ENCODE measurements at places on chromosomes 12 and 14. TPM values are rescaled to one million over a fixed set of nuclear protein-coding genes. Genes with fewer than 3 reads are reported as not detected.
A peak's percentile ranks its signal among the peaks of the same experiment; 100 is the strongest.

DNA sequence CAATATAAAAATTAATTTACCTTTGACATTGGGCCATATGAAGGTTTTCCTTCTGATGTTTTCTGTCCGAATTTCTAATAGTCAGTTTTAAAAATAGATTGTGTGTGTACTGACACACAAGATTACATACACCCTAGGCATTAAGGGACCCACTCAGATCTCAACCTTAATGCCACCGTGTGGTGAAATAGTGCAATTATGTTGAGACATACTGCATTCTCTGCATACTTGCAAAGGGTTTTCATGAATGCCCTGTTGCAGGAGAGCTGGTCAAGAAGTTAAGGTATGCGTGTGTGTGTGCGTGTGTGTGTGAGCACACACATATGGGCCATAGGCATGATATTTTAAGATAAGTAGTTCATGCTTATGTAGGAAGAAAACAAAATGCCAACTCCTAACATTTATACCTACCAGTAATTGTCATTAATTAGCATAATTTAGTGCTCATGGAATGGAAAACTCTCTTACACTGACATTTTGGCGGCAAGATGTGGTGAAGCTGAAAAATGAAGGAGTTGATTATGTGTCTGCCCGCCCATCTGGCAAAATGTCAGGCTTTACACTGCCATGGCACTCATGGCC is 58.8 kb downstream of the PIK3C2G start:
- DNase-seq: peak; percentile 10

DNA sequence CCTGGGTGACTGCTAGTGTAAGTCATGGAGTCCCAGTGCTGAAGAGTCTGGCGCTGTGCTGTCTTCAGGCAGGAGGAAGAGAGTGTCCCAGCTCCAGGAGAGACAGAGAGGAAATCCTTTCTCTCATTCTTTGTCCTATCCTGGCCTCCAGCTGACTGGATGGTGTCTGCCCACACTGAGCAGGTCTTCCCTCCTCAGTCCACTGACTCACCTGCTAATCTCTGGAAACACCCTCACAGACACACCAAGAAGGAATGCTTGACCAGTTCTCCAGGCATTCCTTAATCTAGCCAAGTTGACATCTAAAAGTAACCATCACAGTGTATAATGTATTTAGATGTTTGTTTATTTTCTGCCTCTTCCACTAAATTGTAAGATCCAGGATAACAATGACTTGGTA is 53.9 kb downstream of the EMP1 start:
- DNase-seq: no peak

DNA sequence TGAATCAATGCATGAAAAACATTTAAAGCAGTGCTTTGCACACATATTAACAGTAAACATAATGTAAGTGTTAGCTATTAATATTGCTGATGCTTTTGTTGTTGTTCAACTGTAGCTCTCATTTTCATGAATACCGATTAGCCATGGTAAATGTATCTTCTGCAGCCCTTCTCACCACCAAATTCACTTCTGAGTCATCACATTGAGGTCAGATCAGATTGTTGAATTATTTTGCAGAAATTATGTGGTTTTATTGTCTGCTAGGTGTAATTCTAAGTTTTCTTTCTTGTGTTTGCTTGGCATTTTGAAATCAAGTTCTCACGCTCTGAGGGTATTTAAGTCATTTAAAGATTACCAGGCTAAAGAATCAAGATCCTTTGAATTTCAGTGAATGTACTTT is 74.6 kb downstream of the AKAP6 start:
- no peak for DNase-seq

DNA sequence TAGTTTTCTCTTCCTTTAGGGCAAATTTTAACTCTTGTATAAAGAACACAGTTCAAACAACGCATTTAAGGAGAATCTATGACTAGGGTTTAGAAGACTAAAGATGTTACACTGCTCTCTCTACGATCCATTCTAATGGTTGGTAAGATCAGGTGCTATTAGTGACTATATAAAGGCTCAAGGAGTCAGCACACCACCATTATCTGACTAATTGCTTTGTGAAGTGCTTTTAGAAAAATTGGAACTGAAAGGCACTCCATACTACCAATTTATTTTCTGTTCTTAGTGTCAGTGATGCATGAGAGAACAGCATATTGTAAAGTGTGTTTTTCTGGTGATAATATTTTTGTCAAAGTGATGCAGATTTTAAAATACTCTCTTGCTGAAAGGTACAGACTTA is 136.8 kb downstream of the SYT1 start:
- no peak for DNase-seq

GRCh38 chr14:99980299-99980698 is 84.9 kb upstream of the EVL start:
- no peak for DNase-seq

- peak; percentile 86 for DNase-seq
Observed at GRCh38 chr12:108563136-108563803, 874 bp downstream of the ISCU start.

DNA sequence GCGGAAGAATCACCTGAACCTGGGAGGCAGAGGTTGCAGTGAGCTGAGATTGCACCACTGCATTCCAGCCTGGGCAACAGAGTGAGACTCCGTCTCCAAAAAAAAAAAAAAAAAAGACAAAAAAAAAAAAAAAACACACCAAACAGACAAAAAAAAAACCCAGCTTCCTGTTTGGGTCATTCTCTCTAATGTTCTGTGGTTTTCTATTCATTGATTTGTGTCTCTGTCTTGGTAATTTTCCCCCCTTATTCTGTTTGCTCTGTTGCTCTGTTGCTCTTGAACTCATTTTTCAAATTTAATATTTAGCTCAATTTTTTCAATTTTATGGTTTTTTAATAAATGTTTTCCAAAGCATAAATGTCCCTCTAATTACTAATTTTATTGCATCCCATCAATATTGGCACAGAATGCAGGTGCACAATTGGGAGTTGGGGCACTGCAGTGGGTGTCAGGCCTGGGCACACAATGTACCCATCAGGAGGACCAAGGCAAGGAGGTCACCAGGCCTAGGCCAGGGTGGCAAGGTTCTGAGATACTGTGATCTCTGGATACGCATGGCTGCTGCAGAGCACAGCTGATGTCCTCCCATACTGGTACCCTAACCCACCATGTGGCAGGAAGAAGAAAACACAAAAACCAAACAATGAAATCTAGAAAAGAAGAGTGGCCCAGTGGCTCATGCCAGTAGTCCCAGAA is 8.0 kb upstream of the GNPTAB start:
- DNase-seq: no peak

DNA sequence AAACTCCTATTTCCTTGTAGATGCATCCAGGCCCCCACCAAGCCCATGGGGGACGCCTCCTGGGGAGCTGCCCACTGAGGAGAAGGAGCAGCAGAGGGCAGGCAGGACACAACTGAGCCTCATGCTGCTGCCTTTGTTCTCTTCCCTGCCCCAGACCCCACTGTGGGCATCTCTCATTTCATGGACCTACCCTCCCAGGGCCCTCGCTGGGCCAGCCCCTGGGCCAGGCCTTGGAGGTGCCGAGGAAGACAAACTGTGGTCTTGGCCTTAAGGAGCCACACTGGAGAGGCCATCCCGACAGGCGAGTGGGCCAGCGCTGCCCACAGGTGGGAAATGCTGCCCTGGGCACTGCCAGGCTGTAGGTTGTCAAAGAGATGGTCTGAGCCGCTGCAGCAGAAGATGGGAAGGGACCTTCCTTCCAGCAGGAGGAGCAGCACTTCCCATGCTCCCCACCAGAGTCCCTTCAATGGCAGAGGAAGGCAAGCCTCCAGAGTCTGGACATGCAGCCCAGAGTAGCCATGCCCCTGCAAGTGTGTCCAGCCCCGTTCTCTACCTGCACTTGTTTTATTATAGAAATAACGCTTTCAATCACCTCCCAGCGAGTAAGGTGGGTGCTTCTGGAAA is 147.4 kb downstream of the BCL11B start:
- no peak for DNase-seq

DNA sequence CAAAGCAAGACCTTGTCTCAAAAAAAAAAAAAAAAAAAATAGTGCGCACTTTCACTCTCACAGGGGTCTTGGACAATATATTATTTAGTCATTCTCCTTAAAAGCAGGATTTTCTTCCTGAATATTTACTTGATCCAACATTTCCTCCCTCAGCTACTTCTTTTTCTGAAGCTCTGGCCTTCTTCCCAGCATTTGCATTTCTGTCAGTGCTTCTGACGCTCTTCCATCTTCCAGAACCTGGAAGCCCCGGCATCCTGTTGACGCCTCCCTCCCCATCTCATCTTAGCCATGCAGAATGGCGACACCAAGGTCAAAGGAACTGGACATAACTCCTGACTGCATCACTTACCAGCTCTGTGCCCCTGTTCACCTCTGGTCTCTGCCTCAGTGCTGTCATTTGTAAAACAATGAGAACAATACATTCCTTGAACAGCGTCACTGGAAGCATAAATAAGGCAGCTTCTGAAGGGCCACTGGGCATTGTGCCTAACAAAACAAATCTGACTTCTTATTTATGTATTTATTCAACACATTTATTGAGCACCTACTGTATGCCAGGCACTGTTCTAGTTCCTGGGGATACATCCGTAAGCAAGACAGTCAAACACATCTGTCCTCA is 90.9 kb upstream of the MDM1 start:
- DNase-seq: no peak

DNA sequence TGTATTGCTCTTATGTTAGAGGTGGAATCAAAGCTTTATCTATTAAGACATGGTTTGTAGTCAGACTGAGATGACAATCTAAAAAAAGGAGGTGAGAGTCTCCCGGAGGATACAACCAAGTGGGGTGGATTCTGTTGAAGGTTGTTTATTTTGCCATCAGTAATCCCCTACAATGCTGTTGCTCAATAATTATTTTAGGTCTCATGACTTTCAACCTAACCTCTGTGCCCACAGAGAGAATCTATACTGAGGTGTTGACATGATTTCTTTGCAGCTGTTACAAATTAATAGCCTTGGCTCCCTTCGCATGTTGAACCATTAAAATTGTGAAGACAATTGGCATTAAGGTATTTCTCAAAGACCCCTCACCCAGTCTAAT is 28.7 kb upstream of the FOS start:
- DNase-seq: no peak

DNA sequence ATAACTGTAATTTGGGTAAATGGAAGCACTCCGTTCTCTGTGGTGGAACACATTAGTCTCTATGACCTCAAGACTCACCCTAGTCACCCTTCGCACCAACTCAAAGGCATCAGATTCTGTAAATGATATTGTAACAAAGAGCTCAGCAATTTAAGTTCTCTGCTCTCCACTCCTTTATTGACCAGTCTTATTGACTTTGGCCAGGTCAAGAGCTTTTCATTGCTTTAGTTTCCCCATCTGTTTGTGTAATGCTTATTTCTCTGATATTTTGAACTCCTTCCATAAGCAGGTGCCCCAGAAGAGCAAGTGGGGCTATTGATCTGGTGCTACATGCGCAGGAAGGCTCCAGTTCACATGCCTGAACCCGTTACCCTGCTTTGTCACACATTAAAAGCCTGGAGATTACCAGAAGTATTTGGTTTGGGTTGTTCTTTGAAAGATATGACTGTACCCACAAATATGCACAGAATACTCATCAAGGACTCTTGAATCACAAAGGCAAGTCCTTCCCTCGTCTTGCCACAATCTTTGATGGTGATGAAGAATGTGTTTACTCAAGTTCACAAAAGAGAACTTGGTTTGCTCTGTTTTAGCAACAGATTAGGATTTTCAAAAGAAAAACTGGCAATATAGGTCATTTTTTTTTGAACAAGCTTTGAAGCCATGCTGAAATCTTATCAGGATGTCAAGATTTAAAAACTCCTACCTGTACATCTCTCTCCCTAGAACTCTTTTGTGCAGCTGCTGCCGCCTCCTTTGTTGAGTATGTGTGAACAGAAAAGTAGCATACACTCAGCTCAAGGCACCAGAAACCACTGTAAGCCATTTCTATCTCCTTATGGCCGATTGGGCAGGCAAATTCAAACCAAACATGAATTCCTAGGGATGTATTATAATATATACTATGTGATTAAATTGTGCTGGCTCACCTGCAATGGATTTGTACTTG is 193.9 kb downstream of the BCAT1 start:
- DNase-seq: no peak

The CLEC4C gene
- not detected for polyA plus RNA-seq

DNA sequence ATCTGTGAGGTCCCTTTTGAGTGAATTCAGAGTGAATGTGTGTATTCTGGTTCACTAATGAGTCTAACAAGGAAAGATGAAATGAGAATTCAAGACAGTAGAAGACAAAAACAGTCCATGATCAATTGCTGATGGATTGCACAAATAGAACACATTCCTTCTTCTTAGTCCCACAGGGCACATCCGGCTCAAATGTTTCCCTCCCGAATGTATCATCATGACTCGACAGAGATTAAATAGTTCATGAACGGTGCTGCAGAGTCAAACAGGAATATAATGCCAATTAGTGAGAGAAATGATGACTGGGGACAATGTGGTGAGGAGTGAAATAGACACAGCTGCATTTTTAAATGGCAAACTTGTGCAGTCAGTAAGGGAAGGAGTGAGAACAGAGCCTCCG is 11.5 kb upstream of the SFSWAP start:
- no peak for DNase-seq

GRCh38 chr12:111469401-111469800 is 63.7 kb downstream of the SH2B3 start:
- no peak for DNase-seq

- no peak for DNase-seq
Observed at GRCh38 chr12:47370421-47370820, 290.7 kb upstream of the AMIGO2 start.

The GPR132 gene
- polyA plus RNA-seq: 0.51 TPM

- DNase-seq: no peak
Observed at GRCh38 chr12:24099576-24099975, 150.1 kb upstream of the SOX5 start.

- DNase-seq: no peak
Observed at GRCh38 chr12:58487678-58488161, 432.6 kb downstream of the LRIG3 start.

Measured in heart left ventricle (tissue), 16 donors.